ENCODE measurements at places on chromosomes 11 and 22. TPM values are rescaled to one million over a fixed set of nuclear protein-coding genes. Genes with fewer than 3 reads are reported as not detected.

The IL18BP gene
- total RNA-seq = 6.1 TPM

GRCh38 chr11:46352063-46352841, 5.0 kb downstream of the DGKZ start:
- DNase-seq = no peak

The XRCC6 gene
- total RNA-seq = 199 TPM

The LRRN4CL gene
- total RNA-seq = 6.7 TPM

- DNase-seq = no peak
Observed at GRCh38 chr22:42375982-42376381, 56.2 kb downstream of the NFAM1 start.

GRCh38 chr11:21892736-21893564, 299.9 kb upstream of the ANO5 start:
- DNase-seq = no peak

The SYTL2 gene
- total RNA-seq = 9.1 TPM

The AGBL2 gene
- total RNA-seq = 0.35 TPM

The PLAAT2 gene
- total RNA-seq = not detected

- no peak for DNase-seq
Observed at GRCh38 chr11:120540744-120541465, 29.4 kb downstream of the GRIK4 start.

DNA sequence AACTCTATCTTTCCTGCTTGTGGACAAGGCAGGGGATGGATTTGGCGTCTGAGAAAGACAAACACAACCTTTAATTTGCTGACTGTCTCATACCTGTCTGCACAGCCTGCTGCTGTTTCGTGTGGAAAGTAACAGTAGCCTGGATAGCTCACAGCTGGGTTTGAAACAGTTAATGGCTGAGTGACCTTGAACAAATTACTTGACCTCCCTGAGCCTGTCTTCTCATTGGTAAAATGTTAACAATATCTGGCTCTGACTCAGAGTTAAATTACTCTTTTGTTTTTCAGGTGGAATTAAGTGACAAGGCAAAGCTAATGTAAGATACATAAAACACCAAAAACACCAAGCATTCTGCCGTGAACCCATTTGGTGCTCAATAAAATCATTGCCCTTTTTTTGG, 41.1 kb upstream of the ADA2 start:
- DNase-seq = no peak

GRCh38 chr11:124759266-124760204, 2.6 kb downstream of the ESAM start:
- no peak for DNase-seq

The OR8A1 gene
- total RNA-seq = not detected

- no peak for DNase-seq
Observed at GRCh38 chr11:113531575-113532451, 56.6 kb upstream of the DRD2 start.

DNA sequence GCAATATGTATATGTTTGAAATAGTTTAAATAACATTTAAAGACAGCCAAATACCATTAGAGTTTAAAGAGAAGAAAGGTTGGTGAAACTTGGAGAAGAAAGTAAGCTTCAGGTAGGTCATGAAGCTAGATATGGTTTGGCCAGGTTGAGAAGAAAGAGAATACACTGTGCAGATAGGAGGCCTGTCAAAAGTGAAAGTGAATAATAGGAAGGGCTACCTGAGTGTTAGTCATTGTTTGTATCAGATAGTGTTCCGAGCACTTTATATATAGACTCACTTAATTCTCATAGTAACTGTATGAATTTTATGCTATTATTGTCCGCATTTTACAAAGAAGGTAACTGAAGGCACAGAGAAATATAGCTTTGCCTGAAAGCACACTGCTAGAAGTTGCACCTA, 56.9 kb downstream of the USP47 start:
- DNase-seq = no peak

The MS4A3 gene
- total RNA-seq = not detected

DNA sequence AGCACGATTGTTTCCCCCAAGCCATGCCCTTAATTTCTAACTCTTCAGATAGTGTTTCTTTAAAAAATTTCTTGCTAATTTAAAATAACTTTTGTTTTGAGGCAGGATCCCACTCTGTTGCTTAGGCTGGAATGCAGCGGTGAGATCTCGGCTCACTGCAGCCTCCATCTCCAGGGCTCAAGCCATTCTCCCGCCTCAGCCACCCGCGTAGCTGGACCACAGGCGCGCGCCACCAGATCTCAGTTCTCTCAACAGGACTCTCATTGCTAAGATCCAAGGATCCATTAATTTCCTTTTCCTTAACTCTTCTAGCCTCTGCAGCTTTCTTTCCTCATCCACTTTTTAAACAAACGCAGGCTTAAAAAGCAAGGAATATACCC, 327 bp upstream of the MED17 start:
- DNase-seq = no peak

- DNase-seq = no peak
Observed at GRCh38 chr22:35893698-35894097, 134.9 kb downstream of the RBFOX2 start.

The PRG3 gene
- total RNA-seq = not detected

DNA sequence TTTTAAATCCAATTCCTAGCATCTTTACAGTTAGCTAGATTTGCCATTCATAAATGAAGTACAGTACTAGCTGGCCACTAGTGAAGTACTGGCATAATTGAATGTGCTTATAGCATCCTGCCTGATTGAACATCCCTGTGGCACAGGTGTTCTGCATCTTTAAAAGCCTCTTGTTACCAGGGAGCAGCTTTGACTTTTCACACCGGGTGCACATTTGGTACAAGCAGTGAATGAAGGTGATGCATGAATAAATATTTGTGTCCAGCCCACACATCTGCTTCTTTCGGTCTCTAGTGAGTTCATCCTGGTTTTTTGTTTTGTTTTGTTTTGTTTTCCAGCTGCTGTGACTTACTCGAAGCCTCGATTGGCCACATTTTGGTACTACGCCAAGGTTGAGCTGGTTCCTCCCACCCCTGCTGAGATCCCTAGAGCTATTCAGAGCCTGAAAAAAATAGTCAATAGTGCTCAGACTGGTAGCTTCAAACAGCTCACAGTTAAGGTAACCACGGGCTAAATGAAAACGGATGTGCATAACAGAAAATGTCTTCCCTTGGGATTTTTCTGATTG, 5.3 kb downstream of the ATP5MG start:
- no peak for DNase-seq

- no peak for DNase-seq
Observed at GRCh38 chr11:114033066-114033465, 26.4 kb upstream of the ZBTB16 start.

GRCh38 chr11:94876222-94876621, 97.1 kb downstream of the CWC15 start:
- no peak for DNase-seq

The GNAZ gene
- total RNA-seq = 9.9 TPM

DNA sequence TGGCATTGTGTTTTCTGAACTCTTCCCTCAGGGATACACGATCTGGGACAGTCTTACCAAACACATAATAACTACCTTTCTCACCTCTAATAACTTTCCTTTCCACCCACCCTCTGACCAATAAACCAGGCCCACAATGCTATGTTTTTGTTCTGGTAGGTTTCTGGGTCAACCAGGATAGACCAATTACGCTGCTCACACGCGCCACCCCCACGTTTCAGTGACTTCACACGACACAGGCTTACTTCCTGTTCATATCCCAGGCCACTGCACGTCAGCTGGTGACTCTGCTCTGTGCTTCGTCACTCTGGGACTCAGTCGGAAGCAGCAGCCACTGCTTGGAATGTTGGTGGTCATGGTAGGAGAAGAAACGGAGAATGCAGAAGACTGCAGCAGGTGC, 2.5 kb downstream of the KRTAP5-4 start:
- no peak for DNase-seq

- DNase-seq = no peak
Observed at GRCh38 chr11:44266056-44266780, 43.7 kb downstream of the ALX4 start.

DNA sequence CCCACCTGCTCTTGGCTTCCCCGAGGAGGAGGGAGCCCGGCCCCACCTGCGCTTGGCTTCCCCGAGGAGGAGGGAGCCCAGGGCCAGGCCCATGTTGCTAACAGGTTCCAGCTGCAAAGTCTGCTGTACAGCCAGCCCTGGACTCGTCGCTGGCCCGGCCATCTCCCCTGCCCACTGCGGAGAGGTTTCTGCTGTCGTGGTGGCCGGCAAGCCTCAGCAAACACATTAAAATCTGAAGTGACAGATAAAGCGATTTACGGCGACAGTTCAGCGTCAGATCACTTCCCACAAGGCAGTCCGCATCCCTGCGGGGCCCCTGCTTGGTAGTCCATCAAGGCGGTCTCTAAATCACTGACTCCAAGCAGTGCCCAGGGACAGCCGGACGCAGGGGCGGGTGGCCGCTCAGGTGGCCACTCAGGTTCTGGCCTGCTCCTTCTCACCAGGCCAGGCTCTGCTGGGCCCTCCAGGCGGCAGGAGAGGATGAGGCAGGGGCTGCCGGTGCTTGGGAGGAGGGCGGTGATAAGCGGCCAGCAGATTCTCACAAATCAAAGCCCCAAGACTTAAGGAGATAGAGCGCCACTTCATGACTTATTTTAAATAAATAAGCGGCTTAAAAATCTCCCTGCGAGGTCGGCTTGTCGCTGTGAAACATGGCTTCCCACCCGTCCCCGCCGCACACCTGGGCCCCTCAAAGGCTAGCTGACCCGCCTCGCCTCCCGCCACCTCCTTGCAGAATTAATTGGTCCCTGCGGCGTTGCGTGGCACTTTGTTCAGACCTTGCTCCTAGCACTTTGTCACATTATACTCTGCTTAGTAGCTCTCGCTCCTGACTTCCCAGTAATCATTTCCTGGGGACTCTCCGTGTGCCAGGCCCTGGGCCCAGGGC, 21.1 kb downstream of the MACROD1 start:
- no peak for DNase-seq

GRCh38 chr11:119726585-119727522, 2.1 kb downstream of the NECTIN1 start:
- no peak for DNase-seq

DNA sequence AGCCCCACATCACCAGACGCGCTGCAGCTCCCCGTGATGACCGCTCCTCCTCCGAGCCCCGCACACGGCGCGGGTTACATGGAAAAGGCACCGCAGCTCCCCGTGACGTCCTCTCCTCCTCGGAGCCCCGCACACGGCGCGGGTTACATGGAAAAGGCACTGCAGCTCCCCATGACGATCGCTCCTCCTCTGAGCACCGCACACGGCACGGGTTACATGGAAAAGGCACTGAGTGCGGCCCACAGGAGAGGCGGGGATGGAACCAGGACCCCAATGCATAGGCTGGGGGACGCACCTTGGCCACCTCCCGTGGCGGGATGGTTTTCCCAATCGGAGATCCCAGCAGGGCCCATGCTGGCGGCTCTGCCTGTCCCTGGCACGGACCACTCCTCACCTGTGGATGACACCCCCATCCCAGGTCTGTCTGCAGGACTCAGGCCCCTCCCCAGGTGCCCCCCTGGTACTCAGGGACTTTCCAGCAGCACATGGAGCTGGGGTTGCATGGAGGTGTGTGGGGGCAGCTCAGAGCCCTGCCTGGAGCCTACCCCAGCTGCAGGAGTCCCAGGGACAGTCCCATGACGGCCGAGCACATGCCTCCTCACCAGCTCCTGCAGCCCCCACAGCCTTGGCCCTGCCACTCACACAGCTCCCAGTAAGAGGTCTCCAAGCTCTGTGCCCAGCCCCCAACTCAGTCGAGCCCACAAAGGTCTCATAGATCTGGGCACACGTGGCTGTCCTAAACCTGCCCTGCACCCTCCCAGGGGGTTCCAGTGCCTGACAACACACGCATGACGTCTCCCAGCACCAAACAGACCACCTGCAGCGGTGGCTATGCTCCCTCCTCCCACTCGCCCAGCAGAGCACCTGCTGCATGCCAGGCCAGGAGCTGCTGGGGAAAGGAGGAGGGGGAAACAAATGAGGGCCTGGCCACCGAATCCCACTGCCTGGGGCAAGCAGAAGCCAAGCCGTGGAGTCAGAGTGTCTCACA, 166.6 kb downstream of the BRD1 start:
- DNase-seq = no peak

GRCh38 chr11:23725752-23726151, 771.1 kb upstream of the LUZP2 start:
- DNase-seq = no peak

DNA sequence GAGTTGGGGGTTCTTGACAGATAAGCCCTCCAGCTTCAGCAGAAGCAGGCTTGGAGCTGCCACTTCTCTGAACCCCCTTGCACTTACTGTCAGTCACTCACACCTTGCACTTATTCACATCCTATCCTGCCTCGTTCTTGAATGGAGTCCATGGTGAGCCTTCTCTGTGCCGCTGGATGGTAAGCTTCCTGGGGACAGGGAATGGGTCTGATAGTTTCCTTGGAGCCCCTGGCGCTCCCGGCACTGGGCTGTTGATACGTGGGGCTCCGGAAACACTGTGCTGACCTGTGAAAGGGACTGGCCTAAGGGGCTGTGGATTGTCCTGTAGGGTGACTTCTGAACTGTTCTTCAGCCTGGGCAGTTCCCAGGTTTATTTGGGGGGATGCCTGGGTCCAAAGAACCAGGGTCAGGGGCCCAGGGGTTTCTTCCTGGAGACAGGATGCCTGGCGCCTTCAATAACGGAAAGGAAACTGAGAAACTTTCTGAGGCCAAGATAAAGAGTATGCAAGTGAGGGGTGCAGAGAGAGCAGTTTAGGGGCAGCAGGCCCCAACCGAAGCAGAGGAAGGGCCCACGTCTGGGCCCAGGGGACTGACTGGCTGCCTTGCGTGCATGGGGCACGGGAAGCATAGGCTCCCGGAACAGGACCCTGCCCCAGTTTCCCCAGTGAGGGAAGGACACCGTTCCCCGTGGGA, 709 bp upstream of the ST3GAL4 start:
- no peak for DNase-seq

GRCh38 chr11:118631142-118631909, 23.9 kb downstream of the PHLDB1 start:
- DNase-seq = no peak

DNA sequence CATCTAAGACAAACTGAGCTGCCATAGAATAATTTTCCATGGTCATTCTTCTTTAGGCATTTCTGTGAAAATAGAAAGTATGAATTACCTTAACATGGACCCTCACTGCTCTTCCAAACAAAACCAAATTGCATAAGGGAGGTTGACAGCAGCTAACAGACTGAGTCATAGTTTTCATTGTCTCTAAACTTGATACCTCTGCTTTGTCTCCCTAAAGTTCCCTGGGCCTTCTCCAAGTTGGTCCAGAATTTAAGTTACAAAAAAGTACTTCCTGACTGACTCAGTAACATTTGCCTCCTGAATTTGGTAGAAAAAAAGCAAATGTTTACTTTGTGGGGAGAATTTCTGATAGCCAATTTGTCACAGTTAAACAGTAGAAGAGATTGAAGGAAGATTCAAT, 3.0 kb downstream of the OR8D1 start:
- DNase-seq = no peak

The APOC3 gene
- not detected for total RNA-seq

DNA sequence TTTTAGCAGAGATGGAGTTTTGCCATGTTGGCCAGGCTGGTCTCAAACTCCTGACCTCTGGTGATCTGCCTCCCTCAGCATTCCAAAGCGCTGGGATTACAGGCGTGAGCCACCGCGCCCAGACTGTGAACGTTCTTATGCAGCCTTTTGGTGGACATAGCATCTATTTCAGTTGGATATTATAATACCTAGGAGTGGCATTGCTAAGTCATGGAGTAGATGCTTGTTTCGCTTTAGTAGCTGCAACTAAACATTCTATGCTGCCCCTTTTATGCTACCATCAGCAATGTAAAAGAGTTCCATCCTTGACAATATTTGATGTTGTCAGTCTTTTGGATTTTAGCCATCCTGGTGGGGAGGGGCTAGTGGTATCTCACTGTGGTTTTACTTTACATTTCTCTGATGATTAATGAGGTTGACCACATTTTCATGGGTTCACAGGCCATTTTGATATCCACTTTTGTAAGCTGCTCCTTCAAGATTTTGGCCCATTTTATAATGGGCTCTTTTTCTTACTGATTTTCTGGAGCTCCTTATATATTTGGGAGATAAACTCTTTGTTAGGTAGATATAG, 16.5 kb upstream of the APOBEC3A start:
- DNase-seq = no peak

Data from esophagus squamous epithelium (tissue), 5 donors.